ENCODE measurements at places on chromosomes 16 and 17.

- peak; percentile 22 for DNase-seq
Measured at GRCh38 chr17:35460354-35460851, 11.8 kb upstream of the SLFN13 start.

- no peak for DNase-seq
Measured at GRCh38 chr16:4767872-4768548, 1.0 kb upstream of the ZNF500 start.

DNA sequence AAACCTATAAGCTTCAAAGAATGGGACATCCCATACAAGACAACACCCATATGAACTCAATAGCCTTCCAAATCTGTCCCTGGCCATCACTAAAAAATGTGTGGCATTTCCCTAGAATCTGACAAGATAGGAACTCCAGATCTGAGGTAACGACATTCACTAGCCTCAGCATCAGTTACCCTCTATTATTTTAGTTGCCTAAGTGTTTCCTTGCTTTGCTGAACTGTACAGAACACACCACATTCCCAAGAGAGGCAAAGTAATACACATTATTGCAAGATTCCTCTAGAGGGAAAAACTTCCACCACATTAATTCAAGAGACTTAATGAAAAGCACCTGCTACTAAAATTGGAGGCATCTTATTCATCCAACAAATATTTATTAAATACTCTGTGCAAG is 5.0 kb downstream of the LSM12 start:
- DNase-seq: no peak

DNA sequence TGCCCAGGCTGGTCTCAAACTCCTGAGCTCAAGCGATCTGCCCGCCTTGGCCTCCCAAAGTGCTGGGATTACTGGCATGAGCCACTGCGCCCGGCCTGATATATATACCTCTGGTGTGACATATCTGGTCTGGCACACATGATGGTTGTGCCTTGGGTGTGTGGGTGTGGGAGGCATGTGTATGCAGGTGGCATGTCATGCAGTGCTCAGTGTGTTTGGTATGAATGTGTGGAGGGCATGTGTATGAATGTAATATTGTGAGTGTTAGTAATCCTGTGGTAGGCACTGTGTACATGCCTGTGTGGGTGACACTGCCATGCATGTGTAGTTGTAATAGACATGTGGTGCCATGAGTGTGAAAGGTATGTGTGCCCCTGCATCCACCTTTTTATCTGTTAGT is 179.3 kb upstream of the GOT2 start:
- no peak for DNase-seq

- DNase-seq: no peak
Measured at GRCh38 chr16:67844497-67844896, 2.2 kb upstream of the NUTF2 start.

- DNase-seq: no peak
Measured at GRCh38 chr17:40060887-40061608, 1.7 kb upstream of the THRA start.

- no peak for DNase-seq
Measured at GRCh38 chr16:68480084-68480995, 32.0 kb upstream of the SMPD3 start.

- DNase-seq: no peak
Measured at GRCh38 chr17:5553479-5553878, 30.8 kb downstream of the NLRP1 start.

DNA sequence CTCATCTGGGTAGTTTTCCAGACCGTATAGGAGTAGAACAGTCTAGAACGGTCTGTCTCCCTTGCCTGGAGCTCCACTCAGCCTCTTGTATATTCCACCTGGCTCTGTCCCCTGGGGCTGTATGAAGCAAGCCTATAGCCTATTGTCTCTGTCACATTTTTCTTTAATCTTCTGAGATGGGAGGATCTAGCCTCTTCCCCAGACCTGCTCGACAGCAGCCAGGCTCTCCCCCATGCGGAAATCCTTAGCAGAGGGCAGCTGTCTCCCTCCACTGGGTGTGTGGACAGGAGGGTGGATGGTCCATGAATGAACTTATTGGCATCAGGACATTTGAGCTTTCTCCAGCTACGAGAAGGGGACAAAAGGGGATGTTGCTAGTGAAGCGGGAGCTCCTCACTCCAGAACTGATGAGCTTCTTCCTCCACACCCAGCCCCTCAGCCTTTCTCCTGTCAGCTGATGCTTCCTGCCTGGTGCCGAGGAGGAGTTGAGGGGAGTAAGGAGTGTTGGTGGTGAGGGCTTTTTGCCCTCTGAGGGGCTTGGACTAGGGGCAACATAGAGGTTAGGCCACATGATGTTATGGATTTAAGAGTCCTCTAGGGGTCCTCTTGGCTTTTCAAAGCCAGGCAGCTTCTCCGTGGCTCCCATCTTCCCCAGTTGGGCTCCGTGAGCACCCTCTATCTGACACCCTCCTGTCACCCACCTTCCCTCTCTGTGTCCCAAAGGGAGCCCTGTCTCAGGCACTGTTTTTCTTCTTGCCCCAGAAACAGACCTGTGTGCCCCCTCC is 28.0 kb downstream of the ARHGAP23 start:
- DNase-seq: no peak

GRCh38 chr16:3235856-3236669 is 1.1 kb upstream of the ZNF200 start:
- DNase-seq: peak; percentile 6

GRCh38 chr17:77001487-77001886 is 133.3 kb downstream of the MGAT5B start:
- no peak for DNase-seq

- no peak for DNase-seq
Measured at GRCh38 chr17:82869536-82869935, 29.7 kb upstream of the ZNF750 start.

GRCh38 chr16:68760671-68761275 is 23.7 kb downstream of the CDH1 start:
- DNase-seq: peak; percentile 55

GRCh38 chr17:32859857-32860525 is 16.9 kb downstream of the MYO1D start:
- no peak for DNase-seq

- DNase-seq: no peak
Measured at GRCh38 chr16:56331399-56331798, 93.9 kb downstream of the AMFR start.

DNA sequence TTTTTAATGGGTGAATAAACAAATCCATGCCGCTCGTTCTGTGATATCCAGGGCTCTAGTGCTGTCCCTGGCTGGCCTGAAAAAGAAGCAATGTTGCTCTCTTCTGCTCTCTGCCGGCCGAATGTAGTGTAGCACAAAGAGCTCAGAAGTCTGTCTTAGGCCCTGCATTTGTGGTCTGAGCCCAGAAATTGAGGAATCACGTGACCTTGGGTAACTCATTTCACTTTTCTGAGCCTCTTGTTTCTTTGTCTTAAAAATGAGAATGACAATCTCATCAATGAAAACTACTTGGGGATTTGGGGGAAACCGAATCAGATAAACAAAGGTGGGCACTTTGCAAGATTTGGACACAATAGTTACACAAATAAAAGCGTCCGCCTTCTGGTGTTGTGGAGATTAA is 381.6 kb upstream of the ASIC2 start:
- DNase-seq: peak; percentile 43

DNA sequence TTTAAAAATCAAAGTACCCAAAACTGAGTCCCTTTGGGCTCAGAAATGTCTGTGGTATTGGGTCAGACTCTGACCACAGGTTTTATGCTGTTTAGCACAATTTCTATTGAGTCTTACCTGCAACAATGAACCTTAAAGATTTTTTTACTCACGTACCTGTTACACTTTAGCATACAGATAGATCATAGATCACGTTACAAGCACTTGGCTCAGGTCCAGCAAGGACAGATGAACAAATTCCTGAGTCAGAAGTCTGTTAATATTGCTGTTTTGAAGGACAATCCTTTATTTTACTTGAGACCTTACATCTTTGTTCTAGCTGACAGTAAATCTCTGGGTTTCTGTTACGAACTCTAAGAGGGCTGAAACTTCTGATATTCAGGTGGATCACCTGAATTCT is 12.8 kb downstream of the SLC7A6OS start:
- DNase-seq: no peak

- no peak for DNase-seq
Measured at GRCh38 chr16:83312718-83313245, 495.0 kb upstream of the HSBP1 start.

GRCh38 chr17:27986805-27987684 is 55.4 kb upstream of the NLK start:
- DNase-seq: no peak

DNA sequence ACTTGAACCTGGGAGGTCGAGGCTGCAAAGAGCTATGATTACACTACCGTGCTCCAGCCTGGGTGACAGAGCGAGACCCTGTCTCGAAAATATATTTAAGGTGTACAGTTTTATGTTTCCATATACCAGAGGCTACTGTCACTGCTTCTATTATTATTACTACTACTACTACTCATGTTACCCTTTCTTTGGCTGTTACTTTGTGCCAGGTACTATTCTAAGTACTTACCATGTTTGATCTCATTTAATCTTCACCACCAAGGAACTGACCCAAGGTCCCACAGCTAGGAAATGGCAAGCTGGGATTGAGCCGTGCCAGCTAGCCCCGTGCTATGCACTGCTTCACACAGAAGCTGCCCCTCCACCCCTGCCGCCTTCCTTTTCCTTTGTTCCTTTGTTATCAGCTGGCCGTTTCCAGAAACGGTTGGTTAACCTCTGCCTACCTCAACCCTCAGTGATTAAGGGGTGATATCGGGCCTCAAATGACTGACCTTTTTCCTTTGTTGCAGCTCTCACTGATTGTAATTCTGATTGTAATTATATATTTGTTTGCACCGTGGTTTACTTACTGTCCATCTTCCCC is 78.4 kb downstream of the ABCC1 start:
- no peak for DNase-seq

GRCh38 chr17:57269598-57270255 is 13.4 kb downstream of the MSI2 start:
- no peak for DNase-seq

DNA sequence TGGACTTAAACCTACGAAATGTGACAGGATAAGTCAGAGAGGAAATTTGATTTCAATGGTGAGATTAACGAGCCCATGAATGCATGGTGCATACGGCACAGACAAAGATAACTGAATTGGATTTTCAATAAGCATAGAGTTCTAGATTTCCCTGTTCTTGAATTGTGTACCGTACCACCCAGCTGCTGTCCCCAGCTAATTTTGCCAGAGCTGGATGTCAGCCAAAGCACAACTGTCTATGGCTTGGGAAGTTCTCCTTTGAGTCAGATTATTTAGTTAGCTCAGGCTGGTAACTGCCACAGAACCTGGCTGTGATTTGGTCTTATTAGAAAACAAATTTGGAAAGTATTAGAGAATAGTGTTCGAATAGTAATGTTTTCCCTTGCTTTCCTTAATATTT is 143.1 kb downstream of the CDH13 start:
- DNase-seq: no peak

- no peak for DNase-seq
Measured at GRCh38 chr16:23532448-23532847, 22.2 kb upstream of the GGA2 start.

DNA sequence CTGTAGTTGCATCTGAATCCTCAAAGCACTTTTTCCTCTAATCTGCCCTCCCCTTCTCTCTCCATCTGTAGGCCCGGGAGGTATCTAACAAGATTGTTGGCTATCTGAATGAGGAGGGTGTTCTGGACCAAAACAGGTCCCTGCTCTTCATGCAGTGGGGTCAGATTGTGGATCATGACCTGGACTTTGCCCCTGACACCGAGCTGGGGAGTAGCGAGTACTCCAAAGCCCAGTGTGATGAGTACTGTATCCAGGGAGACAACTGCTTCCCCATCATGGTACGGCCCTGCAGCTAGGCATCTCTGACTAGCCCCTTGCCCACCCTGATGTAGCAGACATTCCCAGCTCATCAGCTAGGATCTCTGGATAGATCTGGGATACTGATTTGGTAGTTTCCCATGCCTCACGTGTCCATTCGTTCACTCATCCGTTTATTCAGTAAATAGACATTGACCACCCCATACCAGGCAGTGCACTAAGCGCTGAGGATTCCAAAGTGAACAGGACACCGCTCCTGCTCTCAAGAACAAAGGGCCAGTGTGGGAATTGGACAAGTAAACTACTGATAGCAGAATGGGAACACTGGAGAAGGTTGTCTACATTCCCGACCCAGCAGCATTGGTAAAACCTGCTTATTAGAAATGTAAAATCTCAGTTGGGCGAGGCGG is 12.1 kb downstream of the LPO start:
- DNase-seq: no peak
